ENCODE measurements at places on chromosomes 3 and 15.

GRCh38 chr3:2097641-2098191 is 950 bp upstream of the CNTN4 start:
- DNase-seq: no peak

GRCh38 chr3:72848703-72849081 is 447 bp upstream of the SHQ1 start:
- no peak for DNase-seq

- no peak for DNase-seq
Measured at GRCh38 chr15:68552344-68552743, 26.4 kb upstream of the CORO2B start.

- DNase-seq: no peak
Measured at GRCh38 chr3:18558507-18558906, 133.4 kb upstream of the SATB1 start.

DNA sequence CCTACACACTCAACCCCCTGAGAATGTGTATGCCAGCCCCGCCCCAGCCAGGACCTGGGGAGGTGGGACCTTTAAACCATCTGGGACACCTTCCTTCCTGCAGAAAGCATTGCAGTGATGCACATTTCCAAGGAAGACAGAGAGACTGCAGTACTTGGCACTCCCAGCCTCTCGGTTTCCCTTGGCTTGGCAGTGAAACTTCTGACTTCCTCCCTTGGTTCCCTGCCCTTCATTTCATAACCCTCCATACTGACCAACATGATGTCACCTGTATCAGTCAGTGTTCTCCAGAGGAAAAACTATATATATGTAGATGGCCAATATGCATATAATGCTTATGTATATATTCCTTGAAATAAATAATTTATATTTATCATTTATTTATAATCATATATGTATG is 103.2 kb downstream of the SST start:
- no peak for DNase-seq

GRCh38 chr3:10911350-10912002 is 81.1 kb upstream of the SLC6A1 start:
- DNase-seq: no peak

- DNase-seq: no peak
Measured at GRCh38 chr3:168604767-168605166, 509.0 kb upstream of the GOLIM4 start.

DNA sequence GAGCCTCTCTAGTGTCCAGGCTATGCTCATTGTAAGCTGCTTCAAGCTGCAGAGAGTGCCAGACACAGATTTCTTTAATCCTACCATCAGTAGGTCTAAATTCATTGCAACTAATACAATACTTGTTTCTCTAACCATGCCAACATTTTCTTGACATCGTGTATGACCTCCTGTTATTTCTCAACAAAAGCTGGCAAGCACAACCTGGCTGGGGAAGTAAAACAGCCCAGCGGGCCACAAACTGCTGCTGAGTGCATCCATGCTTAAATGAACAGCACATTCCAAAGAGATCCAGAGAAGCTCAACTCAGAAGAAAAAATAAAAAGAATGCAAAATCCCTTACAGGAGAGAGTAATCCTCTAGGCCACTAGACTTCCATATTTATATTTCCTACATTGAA is 36.5 kb downstream of the GMNC start:
- DNase-seq: no peak

DNA sequence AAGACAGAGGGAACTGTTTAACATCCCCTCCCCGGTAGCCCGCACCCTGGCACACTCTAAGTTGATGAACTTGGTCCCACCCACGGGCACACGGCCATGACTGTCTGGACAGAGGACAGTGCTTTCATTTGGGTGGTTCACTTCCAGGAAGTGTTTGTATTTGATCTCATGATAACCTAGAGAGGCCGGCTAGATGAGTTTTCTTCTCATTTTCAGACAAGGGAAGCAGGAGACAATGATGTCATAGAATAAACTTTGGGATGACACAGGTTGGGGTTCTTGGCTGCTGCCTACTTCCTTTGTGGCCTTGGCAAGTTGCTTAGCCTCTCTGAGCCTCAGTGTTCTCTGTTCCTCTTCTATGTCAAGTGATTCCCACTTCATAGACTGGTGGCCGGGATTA is 16.1 kb upstream of the LYSMD4 start:
- DNase-seq: no peak

- DNase-seq: no peak
Measured at GRCh38 chr15:75861750-75862402, 18.6 kb downstream of the UBE2Q2 start.

DNA sequence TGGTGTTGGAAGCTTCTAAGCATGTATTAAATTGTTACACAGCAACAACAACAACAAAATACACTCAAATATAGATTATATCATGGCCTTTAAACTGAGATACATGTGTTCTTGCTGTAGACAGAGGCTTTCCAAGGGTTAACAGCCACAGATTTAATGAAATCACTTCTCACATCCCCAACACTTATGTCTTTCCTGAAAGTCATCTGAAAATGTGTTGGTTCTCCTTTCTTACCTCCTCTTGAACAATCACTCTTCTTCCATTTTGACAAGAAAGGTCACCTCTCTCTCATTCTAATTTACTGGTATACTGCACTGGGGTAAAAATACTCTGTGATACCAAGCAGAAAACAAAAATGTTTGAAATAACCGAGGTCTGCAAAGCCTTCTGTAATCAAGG is 507.3 kb upstream of the KCNMB2 start:
- DNase-seq: no peak

- DNase-seq: no peak
Measured at GRCh38 chr3:124513610-124513997, 216.6 kb upstream of the UMPS start.

- no peak for DNase-seq
Measured at GRCh38 chr15:81117136-81117535, 16.9 kb upstream of the CFAP161 start.

DNA sequence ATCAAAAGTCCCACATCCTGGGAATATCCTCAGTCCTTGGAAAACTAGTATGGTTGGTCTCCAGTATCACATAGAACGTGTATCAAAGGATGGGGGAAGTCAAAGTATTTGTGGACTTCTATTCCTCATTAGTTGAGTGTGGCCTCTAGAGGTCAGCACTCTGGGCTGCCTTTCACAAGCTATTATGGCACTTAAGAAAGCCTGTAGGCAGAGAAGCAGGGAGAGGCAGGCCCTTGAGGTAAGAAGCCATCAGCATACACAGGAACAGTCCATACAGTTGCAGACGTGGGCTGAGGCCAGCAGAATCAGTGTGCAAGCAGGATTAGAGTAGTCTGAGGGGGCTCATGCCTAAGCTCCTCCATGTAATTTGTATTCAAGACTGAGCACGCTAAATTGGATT is 341.7 kb downstream of the CLSTN2 start:
- no peak for DNase-seq

DNA sequence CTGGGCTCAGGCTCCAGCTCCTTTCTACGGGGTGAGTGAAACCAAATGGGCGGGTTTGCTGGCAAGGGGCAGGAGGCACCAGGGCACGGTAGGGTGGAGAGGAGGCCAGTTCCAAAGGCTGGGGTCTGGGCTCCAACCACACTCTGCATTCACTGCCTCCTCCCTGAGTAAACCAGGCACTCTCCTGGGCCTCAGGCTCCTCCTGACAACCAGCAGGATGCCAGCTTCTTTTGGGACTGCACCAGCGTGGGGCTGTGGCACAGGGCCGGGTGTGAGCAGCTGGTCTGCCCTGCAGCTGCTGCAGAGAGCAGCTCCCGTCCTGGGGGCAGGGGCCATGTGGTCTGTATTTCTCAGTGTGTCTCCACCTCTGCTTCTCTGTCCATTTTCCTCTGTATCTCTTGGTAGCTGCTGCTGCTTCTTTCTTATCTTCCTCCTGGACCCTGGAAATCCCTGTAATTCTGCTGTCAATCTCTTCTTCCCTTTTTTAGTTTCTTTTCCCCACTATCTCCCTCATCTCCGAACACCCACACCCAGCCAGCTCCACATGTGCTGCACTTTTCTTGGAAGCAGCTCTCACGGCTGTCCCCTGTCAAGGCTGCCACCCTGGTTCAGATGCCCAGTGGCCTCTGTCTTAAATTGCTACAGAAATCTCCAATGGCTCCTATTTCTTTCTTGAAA is 54.9 kb upstream of the TBC1D21 start:
- no peak for DNase-seq

DNA sequence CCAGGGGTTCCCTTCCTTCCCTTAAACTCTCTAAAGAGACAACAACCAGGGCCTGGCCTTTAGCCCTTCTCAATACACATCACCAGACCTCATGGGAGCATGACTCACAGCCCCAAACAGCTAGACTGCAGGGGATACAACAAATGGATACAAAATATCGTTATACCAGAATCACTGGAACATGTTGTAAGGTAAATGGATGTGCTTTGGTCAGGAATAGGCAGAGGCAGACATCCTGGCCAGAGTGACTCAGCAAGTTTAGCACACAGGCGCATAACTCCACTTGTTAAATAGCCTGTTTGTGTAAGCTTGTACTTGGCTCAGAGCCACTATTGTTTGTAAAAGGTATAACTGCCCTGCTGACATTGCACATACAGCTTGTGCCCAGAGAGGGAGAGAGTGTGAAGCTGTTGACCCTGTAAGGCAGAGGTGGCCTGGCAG is 18.3 kb downstream of the TMED3 start:
- no peak for DNase-seq

DNA sequence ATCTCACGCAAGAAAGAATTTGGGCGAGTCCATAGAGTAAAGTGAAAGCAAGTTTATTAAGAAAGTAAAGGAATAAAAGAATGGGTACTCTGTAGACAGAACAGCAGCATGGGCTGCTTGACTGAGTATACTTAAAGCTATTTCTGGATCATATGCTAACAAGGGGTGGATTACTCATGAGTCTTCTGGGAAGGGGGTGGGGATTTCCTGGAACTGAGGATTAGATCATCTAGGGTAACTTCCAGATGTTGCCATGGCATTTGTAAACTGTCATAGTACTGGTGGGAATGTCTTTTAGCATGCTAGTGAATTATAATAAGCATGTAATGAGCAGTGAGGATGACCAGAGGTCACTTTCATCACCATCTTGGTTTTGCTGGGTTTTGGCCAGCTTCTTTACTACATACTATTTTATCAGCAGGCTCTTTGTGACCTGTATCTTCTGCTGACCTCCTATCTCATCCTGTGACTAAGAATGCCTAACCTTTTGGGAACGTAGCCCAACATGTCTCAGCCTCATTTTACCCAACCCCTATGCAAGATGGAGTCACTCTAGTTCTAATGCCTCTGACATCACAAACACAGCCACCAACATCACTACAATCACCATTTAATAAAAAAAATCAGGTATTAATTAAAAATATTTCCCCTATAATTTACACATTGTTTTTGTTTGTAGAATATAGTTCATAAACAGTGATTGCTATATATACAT is 890.7 kb upstream of the EPHA6 start:
- no peak for DNase-seq

GRCh38 chr15:50140098-50140497 is 21.1 kb upstream of the ATP8B4 start:
- no peak for DNase-seq

DNA sequence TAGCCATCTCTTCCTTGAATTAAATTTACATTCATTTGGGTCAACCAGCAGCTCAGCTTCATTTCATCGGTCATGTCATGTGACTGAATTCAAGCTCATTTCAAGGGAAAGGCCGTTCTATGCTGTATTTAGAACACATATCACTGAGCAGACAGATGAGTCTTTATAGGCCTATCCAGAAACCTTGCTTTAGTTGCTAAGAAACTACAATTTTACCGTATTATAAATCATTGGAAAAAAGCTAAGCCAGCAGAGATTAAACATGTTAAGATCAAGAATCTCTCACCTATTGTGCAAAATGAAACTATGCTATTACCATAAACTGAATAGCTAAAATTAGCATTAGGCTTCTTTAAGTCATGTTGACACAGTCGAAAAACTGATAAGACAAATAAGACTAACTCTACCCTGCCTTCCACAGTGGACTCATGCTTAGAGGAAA is 2.2 kb downstream of the NPTN start:
- no peak for DNase-seq

GRCh38 chr3:71488882-71489281 is 94.6 kb downstream of the FOXP1 start:
- DNase-seq: no peak

- no peak for DNase-seq
Measured at GRCh38 chr15:81163961-81164800, 30.1 kb downstream of the CFAP161 start.

DNA sequence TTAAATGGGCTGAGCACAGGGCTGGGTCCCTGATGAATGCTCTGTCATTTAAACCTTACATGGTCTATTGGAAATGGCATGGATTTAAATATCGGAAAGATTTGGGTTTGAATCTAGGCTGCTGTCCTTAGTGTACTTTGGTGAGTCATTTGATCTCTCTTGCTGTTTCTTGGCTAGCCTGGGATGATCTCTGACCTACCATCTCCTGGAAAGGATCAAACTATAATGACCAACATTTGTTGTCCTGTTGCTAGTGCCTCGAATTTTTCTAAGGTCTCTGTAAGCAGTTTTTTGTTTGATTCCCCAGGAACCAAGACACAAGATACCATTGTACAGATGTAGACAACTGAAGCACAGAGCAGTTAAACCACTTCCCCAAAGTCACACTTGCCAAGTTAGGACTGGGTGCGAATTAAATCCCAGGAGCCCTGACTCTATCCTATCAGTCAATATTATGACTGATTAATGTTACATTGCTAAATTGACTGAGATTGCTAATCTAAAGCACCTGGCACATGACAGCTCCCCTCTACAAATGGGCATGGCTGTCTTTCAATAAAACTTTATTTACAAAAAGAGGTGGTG is 244.9 kb upstream of the MCTP2 start:
- no peak for DNase-seq

GRCh38 chr3:59839810-59840515 is 790.1 kb upstream of the CFAP20DC start:
- no peak for DNase-seq

- no peak for DNase-seq
Measured at GRCh38 chr3:47711596-47711995, 70.1 kb downstream of the SMARCC1 start.

GRCh38 chr3:126442856-126443242 is 32.8 kb downstream of the ZXDC start:
- DNase-seq: no peak

GRCh38 chr15:36907295-36907694 is 193.1 kb downstream of the MEIS2 start:
- DNase-seq: no peak

DNA sequence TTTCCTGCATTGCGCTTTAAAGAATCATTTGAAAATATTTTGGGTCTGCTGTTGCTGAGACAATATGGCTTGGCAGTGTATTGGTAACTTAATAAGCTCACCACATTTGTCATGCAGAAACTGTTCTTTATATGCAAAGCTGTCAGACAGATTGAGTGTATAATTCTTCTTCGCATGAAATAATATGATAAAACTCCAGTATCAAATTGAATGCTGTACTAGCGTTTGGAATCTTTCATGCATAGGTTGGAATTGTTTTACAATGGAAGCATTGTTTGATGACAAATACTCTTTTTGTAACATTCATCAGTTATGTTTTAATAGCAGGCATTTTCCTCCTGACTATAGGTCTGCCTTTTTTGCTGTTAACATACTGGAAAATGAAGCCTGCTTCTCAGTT is 53.8 kb downstream of the RBMS3 start:
- no peak for DNase-seq
